GOT3 (cell line): ENCODE measurements at places on chromosomes 1 and 21.

DNA sequence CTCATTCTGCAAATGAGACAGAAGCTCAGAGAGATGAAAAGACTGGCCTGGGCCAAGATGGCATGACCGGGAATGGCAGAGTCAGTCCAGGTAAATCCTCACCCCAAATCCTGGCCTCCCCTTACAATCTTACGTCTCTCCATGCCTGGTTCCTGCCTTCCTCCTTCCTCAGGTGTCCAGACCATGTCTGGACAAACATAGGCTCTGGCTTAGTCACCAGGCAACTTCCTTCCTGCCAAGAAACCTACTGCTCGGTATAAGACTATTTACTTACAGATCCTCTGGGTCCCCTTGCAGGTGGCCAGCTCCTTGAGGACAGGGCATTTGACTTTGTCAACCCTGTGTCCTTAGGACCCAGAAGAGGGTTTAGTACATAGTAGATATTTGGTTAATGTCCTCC lies 69.4 kb upstream of the ROR1 start:
- DNase-seq = no peak

DNA sequence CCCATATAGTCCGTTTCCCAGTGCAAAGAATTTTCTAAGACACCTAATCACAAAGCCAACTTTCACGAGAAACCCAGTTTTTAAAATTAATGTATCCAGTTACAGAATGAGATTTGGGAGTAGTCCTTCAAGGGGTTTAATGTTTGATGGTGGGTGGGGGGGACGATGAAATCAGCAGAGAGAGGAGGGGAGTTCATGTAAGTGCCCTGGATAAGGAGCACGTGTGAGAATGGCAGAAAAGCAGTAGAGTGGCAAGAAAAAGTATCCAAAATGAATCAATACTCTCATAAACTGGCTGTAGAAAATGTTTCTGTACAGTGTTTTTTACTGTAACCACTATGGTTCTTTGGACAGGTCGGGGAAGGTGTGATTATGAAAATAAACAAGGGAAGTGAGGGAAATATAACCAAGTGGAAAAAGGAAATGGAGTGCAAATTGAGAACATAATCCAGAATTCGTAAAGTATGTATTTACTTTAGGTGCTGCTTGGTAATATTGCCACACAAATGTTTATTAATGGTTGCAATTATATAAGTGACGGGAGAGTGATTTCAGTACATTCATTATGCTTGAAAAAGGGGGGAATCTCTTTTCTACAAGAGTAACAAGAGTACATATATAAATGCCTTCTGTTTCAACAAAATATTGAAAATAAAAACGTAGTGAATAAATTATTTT lies 118.7 kb upstream of the RRP15 start:
- DNase-seq = no peak

DNA sequence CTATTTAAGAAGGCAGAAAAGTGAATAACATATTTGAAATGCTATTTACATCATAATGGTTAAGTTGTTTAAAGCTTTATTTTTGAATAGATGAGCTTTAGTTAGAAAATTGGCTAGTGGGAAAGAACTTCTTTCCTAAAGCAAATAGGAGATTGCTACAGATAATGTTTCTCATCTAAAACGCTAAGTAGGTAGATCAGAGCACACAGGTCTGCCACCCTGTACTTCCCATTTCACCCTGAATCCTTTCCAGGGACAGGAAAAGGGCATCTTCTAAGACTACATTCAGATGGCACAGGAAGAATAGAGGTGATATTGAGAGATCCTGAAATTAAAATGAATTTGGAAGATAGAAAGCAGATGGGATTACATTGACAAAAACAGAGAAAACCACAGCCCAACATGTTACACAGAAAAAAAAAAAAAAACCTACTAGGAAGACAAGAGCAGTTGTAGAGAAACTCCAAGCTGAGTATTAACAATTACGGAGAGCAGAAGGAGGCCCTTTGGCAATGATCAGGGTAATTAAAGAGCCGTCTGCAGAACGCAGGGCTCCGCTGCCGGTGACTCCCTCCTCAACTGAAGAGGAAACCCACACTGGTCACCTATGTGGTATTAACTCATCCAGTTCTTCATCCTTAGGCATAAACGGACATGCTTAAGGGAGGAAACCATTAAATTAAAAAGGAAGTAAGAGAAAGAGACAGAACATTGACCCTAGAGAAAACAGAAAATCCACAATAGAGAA lies 53.6 kb upstream of the MAP10 start:
- no peak for DNase-seq

GRCh38 chr1:232278925-232279324 lies 351.0 kb downstream of the SIPA1L2 start:
- DNase-seq = no peak

GRCh38 chr1:40755067-40755466 lies 28.5 kb upstream of the KCNQ4 start:
- DNase-seq = no peak

DNA sequence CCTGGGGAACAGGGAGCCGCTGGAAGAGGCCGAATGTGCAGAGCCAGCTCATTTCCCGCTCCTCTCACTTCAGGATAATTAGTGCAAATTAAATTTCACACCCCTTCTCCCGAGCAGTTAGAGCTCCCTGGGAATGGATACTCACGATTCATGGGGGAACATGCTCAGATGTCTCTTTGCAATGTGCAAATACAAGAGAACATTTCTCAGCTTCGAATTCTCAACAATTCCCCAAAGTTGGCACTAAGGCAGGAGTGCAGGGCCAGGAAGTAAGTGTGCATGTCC lies 54.9 kb downstream of the CAMK2N1 start:
- no peak for DNase-seq

DNA sequence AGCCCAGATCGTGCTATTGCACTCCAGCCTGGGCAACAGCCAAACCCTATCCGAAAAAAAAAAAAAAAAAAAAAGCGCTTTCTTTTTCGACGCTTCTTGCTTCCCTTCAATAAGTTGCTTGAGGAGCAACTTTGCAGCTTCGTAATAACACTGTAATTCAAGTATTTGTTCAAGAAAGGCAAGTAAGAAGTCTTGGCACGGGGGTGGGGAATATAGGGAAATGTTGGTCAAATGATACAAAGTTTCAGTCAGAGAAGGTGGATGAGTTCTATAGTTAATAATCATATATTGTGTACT lies 871 bp upstream of the PSMA5 start:
- DNase-seq = no peak

DNA sequence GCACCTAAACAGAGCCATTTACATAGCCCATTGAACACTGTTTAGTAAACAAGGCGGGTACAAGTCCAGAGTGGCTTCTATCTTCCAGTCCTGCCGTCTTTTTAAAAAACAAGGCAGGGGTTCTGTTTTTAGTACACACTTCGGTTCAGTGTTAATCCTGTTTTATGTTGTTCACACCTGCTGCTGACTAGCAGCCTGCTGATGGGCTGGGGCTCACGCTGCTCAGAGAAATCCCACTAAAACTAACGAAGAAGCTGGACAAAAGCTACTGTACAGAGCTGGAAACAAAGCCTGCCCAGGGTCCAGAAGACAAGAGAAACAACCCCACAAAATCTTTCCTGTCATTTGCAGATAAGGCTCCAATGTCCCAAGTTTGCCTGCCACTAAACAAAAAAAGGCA lies 13.2 kb downstream of the ESRRG start:
- DNase-seq = no peak

GRCh38 chr21:14901482-14901958 lies 163.3 kb downstream of the NRIP1 start:
- DNase-seq = no peak

GRCh38 chr1:219188331-219188803 lies 14.7 kb downstream of the LYPLAL1 start:
- no peak for DNase-seq

GRCh38 chr21:36791695-36792470 lies 93.0 kb downstream of the SIM2 start:
- no peak for DNase-seq

GRCh38 chr1:174266991-174267612 lies 107.8 kb downstream of the RABGAP1L start:
- DNase-seq = no peak
